ENCODE measurements at places on chromosomes 5 and 9. TPM values are rescaled to one million over a fixed set of nuclear protein-coding genes. Genes with fewer than 3 reads are reported as not detected.

SLC46A2 gene
- total RNA-seq: not detected

CCL19 gene
- not detected for total RNA-seq

ZNF608 gene
- 10.3 TPM for total RNA-seq

HMGXB3 gene
- total RNA-seq: 28.0 TPM

CD14 gene
- total RNA-seq: 14.7 TPM

HTR1A gene
- total RNA-seq: not detected

SEMA5A gene
- 95.6 TPM for total RNA-seq

CDC20B gene
- not detected for total RNA-seq

MSH3 gene
- total RNA-seq: 13.6 TPM

SH3GL2 gene
- total RNA-seq: not detected

PRELID2 gene
- total RNA-seq: 2.9 TPM

FAM221B gene
- not detected for total RNA-seq

CYLC2 gene
- total RNA-seq: not detected

POMT1 gene
- 19.6 TPM for total RNA-seq

FRMPD1 gene
- total RNA-seq: not detected

SOWAHA gene
- not detected for total RNA-seq

Data from cardiac atrium fibroblast (primary cell).